ENCODE measurements at places on chromosomes 5 and 9.

GRCh38 chr5:174829511-174829864 is 105.1 kb downstream of the MSX2 start:
- DNase-seq, result no peak

DNA sequence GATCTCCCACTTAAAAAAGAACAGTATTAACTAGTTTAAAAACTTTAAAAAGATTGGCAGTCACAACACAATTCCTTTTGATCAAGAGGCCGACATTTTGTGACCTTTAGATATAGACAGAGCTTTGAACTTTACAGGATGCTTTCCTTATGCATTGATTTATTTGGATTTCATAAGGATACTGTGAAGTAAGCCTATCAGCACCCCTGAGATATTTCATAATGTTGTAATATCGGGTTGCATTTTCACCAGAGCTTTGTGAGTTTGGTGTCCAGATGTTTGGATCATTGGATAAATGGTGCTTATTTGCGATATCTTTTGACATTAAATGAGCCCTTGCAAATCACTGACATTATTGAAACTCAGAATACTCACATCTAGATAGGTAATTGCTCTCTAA is 7.7 kb downstream of the PALM2AKAP2 start:
- DNase-seq, result no peak

DNA sequence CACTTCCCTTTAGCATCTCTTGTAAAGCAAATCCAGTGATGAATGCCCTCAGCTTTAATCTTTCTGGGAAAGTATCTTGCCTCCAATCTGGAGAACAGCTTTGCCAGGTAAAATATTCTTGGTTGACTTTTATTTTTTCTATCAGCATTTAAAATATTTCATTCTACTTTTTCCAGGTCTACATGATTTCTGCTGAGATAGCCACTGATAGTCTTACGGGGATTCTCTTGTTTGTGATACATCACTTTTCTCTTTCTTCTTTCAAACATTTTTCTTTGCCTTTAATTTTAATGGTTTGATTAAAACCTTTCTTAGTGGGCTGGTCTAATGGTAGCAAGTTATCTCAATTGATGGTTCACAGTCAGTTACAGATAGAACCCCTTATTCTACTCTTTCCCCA is 33.9 kb upstream of the FAM120A start:
- DNase-seq, result no peak

- DNase-seq, result no peak
Observed at GRCh38 chr5:421901-422300, 21.1 kb upstream of the EXOC3 start.
